HuH-7 (cell line): ENCODE measurements at places on chromosomes 12 and 14.

DNA sequence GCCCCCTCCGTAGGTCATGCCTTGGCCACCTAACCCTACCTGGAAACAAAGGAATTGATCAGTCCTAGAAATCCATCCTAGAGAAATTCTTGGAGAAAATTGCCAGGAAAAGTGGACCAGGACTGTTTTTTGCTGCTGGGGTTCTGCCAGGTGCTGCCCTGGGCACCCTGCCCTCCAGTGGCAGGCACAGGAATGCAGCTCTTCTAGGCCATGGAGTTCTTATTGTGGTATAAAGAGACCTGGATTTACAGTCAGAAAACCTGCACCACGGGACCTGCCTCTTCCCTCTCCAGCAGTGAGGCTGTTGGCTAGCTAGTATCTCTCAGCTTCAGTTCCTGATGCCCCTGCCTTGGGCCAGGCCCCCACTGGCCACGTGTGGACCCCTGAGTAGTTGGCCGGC is 59.7 kb downstream of the SLC24A4 start:
- no peak for DNase-seq

- no peak for DNase-seq
These were observed 7.2 kb upstream of the KRT86 start for GRCh38 chr12:52267266-52267665.

- DNase-seq = no peak
These were observed 53.5 kb upstream of the WSCD2 start for GRCh38 chr12:108075561-108075960.

DNA sequence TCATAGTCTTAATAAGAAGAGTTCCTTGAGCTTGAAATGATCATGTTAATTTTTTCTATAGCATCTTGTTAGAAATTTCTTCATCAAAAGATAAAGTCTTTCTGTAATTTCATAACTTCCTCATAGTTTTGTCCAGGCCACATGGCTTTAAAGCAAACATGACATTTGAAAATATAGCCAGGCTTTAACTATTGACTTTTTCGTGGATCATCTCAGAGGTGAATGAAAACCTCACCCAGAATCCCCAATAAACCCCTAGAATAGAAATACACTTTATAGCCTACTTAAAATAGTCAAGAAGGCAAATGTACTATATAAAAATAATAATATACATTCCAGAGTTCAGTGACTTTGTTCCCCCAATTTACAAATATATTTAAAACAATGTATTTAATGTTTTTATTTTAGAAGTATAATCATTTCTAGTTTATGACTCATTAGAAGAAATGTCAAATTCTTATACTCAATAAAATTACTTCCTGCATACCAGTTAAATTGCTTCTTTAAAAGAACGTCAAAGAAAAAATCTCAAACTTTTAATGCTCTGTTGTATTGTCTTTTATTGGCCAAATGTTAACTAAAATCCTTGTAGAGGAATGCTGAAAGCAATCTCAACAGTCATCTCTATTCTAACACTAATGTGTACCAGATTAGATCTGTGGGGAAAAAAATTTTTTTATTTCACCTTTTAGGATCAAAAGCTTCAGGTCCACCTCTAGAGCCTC is 21.6 kb downstream of the EXOC5 start:
- no peak for DNase-seq

DNA sequence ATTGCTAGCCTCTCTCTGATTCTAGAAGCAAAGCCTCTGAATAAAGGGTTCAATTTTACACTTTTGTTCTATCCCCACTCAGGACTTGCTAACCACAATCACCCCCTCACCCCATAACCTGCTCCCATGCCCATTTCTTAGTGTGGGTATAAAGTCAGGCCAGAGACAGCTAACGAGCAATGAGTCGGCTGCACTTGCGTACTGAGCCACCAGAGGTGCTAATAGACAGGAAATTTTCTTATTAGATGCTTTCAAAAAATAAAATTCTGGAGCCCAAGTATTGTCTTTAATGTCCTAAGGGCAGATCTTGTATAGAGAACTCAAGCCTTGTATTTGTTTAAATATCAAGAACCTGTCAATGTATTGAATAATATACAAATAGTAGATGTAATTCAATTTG is 256.9 kb downstream of the SYT1 start:
- no peak for DNase-seq
